ENCODE measurements at places on chromosomes 5 and 9.
A peak's percentile ranks its signal among the peaks of the same experiment; 100 is the strongest.

DNA sequence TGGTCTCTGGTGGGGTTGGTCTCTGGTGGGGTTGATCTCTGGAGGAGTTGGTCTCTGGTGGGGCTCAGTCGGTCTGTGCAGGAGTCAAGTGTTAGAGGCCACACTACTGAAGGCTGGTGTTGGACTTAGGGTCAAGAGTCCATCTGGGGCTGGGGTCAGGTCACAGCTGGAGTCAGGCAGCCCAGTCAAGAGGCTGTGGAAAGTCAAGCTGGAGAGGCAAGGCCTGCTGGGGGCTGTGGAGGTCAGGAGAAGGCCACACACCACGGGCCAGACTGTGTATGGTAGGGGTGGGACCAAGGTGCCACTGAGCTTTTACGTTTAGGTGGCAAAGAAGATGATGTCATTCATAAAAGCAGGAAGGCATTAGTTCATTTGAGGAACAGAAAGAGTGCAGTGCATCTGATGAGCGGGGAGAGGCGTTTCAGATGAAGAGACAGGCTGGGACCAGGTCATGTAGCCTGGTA, 16.7 kb upstream of the CD74 start:
- no peak for DNase-seq

- DNase-seq: no peak
Observed at GRCh38 chr5:1770443-1770802, 29.2 kb downstream of the MRPL36 start.

DNA sequence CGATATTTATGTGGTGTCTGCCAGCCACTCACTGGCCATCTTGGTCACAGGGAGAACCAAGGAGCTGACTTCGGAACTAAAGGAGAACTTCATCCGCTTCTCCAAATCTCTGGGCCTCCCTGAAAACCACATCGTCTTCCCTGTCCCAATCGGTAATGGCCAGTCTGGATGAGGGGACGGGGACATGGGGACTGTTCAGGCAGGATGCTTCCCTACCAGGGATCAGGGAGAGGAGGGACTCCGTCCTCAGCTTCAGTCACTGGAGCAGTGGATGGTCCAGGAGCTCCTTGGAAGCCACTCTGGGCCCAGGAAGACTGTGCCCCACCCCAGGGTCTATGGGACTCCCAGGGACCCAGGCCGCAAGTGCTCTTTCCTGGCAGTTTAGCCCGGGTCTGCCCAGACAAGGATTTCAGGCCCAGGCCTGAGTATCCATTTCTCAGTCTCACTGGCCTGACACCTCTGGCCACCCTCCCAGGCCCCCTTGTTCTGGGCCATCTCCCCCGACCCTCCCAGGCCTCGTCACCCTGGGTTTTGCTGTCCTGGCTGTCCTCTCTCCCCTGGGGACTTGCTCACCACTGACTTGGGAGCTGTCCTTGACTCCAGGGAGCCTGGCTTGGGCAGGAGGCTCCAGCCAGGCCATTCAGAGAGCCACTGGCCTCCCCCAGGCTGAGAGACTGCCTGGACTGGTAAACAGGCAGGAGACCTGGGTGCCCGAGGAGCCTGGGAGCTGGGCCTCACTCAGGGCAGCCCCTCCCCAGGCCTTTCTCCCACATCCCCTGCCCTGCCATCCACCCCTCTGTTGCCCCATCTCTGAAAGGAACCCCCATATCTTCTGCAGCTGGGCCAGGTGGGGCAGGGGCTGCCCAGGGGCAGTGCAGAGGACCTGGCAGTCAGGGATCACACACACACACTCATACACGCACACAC, 3.1 kb downstream of the LCN2 start:
- no peak for DNase-seq

DNA sequence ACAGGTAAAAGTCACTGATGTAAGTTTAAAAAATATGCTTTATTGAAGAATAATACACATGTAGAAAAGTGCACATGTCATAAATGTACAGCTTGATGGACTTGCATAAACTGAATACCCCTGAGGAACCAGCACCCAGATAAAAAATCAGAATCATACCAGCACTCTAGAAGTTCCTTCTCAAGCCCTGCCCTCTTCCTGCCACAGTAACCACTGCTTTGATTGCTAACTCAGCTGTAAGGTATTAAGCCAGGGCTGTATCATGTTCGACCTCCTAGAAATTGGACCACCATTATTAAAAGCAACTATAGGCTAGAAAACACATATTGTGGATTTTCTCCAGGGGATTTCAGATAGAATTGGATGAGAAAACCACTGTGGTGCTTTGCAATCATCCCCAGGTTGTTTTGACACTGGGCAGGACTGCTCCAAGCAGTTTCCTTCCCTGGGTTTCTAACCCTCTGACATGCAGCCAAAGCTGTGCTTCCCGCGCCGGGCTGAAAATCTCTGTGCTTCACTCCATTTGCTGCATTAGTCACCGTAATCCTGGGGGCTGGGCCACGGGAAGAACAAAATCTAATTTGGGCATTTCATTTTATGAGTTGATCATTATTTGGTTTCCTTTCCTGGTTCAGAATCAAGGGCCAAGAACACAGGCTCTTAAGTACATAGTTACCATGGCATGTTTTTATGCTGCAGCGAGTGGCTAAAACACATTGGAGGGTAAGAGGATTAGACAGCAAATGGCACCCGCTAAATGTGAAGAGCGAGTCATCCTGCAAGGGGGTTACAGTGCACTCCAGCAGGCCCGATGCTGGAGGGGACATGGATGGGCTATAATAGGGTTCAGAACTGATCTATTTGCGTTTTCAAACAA, 139.4 kb upstream of the IL12B start:
- no peak for DNase-seq

DNA sequence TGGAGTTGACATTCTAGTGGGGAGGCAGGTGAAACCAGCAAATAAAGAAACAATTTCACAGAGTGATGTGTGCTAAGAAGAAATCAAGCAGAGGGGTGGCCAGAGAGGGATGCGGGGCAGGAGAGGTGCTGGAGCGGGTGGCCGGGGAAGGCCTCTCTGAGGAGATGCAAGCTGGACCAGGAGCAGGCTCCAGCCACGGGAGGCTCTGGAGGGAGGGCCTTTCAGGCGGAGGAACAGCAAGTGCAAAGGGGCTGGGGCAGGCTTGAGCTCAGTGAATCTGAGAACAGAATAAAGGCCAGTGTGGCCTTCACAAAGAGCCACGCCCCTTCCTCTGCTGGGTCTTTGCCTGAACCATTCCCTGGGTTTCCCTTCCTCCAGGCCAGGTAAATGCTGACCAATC, 73.2 kb upstream of the NEURL1B start:
- DNase-seq: no peak

DNA sequence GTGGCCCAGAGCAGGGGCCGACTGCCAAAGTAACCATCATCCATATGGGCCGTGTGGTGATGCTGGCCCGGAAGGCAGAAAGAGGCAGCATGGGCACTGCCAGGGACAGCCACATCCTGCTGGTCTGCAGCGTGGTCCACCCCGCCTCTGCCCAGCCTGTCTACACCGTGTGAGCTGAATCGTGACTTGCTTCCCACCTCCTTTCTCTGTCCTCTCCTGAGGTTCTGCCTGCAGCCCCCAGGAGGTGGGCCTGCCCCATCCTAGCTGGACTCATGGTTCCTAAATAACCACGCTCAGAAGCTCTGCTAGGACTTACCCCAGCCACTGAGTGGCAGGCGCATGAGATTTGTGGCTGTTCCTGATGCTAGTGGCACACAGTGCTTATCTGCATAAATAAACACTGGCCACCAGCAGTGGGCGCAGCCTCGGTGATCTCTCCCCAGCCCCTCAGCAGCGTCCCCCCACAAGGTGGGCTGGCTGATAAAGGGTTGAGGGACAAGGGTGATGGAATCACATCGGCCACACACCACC, 22.6 kb upstream of the SUSD3 start:
- DNase-seq: no peak

DNA sequence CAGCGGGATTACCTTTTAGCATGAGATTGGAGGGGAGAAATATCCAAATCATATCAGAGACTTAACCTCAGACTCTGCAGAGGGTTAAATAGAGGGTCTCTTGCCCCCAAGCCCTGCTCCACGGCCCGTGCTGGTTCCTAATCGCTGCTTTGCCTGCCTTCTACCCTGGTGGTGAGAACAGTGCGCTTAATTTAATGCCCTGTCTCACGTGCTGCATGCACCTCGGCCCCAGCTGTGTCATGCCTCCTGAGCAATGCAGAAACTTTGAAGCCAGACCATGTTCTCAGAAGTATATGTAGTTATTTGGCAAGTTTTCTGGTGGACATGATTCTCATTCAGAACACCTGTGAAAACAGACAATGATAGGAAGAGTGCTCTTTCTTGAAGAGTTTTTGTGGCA, 1.4 kb downstream of the OTULIN start:
- DNase-seq: no peak

- DNase-seq: no peak
Observed at GRCh38 chr9:69615880-69616279, 56.3 kb downstream of the APBA1 start.

- DNase-seq: no peak
Observed at GRCh38 chr5:157196045-157196444, 15.4 kb downstream of the ITK start.

- DNase-seq: no peak
Observed at GRCh38 chr5:30867711-30868110, 325.8 kb upstream of the CDH6 start.

- DNase-seq: no peak
Observed at GRCh38 chr9:74610523-74611061, 113.5 kb downstream of the RORB start.

DNA sequence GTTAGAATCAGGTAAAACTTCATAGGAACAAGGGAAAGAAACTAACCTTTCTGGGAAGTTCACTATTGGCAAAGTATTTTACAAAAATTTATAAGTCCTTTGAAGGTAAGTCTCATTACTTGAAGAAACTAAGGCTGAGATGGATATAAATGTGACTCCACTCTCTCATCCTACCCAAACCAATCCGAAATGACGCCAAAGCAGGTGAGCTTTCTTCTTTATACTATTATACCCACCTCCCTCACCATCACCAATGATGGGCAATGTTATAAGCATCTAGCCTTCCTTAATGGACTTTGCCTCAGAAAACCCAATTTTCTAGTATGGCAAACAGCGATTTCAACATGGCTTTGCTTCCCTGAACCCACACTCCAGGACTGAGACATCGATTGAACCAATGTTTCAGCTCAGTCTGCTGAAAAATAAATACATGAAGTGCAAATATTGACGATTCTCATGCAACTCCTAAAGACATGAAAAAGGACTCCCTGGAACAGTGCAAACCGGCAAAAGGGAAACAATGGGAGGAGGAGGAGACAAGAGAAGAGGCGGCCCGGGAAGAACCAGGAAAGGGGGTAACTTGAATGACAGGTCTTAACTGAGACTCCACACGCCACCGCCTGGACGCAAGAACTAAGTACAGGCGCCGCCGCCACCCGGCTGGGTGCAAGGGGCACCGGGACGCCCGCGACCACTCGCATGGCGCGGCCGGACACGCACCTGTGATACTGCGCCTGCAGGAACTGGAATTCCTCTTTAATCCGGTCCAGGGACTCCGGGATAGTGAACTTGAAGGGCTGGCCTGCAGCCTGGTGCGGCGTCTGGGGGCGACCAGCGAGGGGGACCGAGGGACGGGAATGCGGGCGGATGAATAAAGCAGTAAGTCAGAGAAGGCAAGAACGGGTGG, 2.5 kb downstream of the TLE1 start:
- no peak for DNase-seq

DNA sequence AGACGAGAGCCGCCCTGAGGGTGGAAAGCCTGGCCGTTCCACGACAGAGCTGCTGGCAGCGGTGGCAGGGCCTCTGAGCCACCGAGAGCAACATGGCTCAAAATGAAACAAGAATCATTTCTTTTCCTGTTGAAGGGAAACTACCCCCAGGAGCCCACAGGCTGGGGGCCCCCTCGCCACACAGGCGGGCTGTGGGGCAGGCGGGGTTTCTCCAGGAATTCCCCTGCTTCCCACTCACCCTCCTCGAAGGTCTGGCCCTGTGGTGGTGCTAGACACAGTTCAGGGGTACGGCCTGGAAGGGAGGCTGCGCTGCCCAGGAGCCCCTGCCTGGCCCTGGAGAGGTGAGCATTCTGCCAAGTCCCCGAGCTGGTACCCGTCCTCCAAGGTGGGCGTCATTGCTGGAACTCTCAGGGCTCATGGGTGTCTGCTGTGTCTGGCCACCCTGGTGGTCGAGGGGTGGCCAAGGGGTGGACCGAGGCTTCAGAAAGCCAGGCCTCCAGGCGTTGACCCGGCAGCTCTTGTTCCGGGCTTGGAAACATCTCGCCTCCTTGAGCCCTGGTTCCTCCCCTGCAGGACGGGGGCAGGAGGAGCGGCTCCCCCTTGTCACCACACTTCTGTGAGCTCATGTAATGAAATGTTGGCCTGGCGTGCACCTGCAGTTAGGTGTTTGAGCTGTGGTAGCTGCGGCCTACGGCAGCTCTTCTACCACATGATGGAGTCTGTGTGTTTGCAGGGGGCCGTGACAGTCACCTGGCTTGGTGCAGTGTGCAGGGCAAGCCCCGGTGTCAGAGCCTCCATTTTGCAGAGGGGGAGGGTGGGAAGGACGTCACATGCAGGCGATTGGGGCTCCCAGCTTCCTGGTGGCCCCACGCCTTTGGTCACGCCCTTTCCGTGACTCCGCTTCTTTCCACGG, 65.3 kb downstream of the RXRA start:
- DNase-seq: peak; percentile 45

GRCh38 chr5:54539001-54539400, 21.4 kb downstream of the SNX18 start:
- DNase-seq: no peak

GRCh38 chr9:5274770-5275169, 29.7 kb downstream of the RLN2 start:
- no peak for DNase-seq

- DNase-seq: no peak
Observed at GRCh38 chr5:72412283-72413055, 92.3 kb downstream of the PTCD2 start.

DNA sequence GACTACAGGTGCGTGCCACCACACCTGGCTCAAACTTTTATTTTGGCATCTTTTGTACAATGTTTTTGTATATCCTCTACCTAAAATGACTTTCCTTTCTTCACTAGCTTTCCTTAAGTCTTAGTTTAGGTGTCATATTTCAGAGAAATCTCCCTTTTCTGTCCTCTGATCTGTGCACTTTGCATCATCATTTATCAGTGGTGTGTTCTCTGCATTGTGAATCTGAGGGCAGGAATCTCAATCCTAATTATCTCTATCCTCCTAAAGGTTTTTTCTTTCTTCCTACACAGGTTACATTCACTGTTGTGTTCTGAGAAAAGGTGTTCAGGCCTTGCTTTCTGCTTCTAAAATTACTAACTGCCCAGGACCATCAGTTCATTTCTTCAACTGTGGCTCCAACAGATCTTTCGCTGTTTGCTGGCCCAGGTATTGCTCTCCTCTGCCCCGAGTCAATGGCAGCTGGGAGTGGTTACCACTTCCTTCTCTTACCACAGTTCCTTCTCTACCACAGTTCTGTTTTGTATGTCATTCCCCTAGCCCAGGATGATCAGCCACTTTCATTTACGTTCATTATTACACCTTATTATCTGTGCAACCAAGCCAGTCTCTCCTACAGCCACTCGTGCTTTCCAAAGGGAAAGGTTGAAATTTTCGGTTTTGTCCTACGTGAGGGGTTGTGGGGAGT, 14.0 kb downstream of the TGFBR1 start:
- peak; percentile 25 for DNase-seq

- DNase-seq: no peak
Observed at GRCh38 chr9:135067096-135067710, 20.3 kb upstream of the OLFM1 start.
